ENCODE measurements at places on chromosomes 12 and 14.

DNA sequence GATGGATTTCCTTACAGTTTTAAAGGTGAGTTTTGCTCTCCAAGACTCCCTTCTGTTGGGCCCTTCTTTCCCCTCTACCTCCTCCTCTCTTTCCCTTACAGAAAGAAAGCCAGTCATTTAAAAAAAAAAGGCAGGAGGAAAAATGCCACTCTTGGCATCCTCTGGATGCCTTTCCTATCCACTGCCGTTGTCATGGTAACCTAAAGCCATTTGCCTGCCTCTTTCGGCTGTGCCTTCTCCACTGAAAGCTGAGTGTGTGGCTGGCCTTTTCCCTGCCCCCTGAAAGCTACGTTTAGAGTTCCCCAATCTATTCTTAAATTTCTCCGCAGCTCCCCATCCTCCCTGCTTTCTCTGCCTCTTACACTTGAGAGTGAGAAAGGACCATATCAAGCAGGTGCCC, 67.1 kb downstream of the TUNAR start:
- no peak for DNase-seq

- no peak for DNase-seq
Measured at GRCh38 chr12:6724409-6724797, 557 bp downstream of the COPS7A start.

GRCh38 chr12:75207338-75208083, 2.1 kb downstream of the KCNC2 start:
- no peak for DNase-seq

- DNase-seq, result no peak
Measured at GRCh38 chr14:103343164-103343879, 9.3 kb downstream of the EIF5 start.

DNA sequence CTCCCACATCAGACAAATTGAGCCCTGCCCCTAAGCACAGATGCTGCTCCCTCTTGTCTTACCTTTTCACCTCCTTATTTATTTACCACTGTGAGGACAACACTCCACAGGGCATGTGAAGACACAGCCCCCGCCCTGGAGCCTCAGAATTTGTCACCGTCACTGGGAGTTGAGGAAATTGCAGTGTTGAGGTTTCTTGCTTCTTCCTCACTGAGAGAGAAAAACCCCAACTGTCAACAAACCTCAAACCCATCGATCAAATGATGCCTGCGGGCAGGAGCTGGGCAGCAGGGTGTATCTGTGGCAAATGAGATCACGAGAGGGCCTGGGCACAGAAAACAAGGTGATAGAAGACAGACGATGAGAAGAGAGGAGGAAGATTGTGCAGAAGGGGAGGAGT, 30.5 kb upstream of the PLEKHG3 start:
- no peak for DNase-seq
